ENCODE measurements at places on chromosomes 1 and 21. TPM values are rescaled to one million over a fixed set of nuclear protein-coding genes. Genes with fewer than 3 reads are reported as not detected.

Gene COA7
- polyA plus RNA-seq, result 15.3 TPM

Gene SYTL1
- 6.9 TPM for polyA plus RNA-seq

GRCh38 chr1:100584761-100585745 is 47.1 kb downstream of the GPR88 start:
- DNase-seq, result no peak

GRCh38 chr1:146001709-146002108 is 5.3 kb upstream of the TXNIP start:
- DNase-seq, result no peak

GRCh38 chr21:30713766-30714165 is 4.8 kb downstream of the KRTAP21-3 start:
- no peak for DNase-seq
